ENCODE measurements at places on chromosomes 6 and 20. TPM values are rescaled to one million over a fixed set of nuclear protein-coding genes. Genes with fewer than 3 reads are reported as not detected.

The HMGCLL1 gene
- total RNA-seq: 0.23 TPM

The B3GAT2 gene
- total RNA-seq: 0.05 TPM

- no peak for DNase-seq
Measured at GRCh38 chr20:52290569-52290968, 99.0 kb upstream of the ZFP64 start.

- DNase-seq: no peak
Measured at GRCh38 chr6:109010705-109011102, 83.9 kb downstream of the SESN1 start.

- DNase-seq: no peak
Measured at GRCh38 chr6:137862419-137863090, 4.5 kb upstream of the TNFAIP3 start.

GRCh38 chr6:145031001-145031400 lies 704.3 kb downstream of the EPM2A start:
- DNase-seq: no peak

- DNase-seq: no peak
Measured at GRCh38 chr6:149284904-149285303, 32.6 kb upstream of the TAB2 start.

GRCh38 chr20:46559685-46560440 lies 9.4 kb upstream of the OCSTAMP start:
- no peak for DNase-seq

GRCh38 chr6:90816764-90817163 lies 229.9 kb upstream of the MAP3K7 start:
- no peak for DNase-seq

DNA sequence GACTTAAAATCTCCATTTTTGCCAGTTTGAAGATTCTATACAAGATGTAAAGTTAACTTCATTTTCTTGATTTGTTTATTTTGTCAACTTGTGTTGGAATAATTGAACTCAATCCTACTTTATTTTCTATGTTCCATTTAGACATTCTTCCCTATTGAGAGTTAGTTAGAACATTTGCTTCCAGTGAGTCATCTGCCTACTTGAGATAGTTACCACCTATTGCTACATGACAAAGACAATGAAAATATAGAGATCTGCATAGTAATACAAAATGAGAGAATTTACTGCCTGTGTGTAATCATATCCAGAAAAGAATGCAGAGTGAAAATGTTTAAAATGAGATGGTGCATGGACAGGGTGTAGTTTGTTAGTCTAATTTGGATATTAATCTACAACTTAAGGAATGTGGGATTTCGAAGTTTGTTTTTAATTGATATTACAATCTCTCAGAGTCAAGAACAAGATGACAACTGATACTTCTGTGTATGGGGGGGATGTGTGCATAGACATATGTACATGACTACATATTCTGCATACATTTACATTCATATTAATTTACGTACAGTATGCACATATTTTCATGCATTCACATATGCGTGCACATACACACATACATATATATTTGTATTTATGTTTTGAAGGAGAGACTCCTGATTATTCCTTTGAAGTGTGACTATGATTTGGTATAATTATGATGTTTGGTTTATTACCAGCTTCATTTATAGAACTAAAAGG lies 420.1 kb downstream of the NKAIN2 start:
- DNase-seq: no peak

- no peak for DNase-seq
Measured at GRCh38 chr6:33742837-33743236, 3.9 kb downstream of the IP6K3 start.
